Dorsolateral prefrontal cortex (tissue), 122 donors: ENCODE measurements at places on chromosomes 4 and X. TPM values are rescaled to one million over a fixed set of nuclear protein-coding genes. Genes with fewer than 3 reads are reported as not detected.

KDR gene
- 3.1 TPM for total RNA-seq

PABPC1L2B gene
- total RNA-seq, result 7.5 TPM

AMBN gene
- not detected for total RNA-seq

ARL9 gene
- 0.39 TPM for total RNA-seq
